Epithelial cell of prostate (primary cell): ENCODE measurements at places on chromosomes 1 and 21.

DNA sequence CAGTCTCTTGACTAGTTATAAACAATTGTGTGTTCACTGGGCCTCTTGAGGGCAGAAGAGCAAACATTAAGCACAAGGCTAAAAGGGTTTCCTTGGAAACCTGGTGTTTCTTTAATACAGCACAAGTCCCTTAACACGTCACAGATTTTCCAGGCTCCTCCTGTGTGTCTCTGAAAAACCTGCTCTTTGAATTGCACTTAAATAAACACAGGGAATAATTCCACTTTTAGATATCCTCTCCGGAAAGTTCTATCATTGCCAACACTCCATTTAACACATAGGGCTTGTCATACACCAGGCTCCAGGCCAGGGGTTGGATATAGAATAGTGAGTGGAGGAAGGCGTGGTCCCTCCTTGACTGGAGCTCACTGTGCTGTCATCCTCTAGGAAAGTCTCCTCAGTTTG is 442.6 kb downstream of the DSCAM start:
- peak; percentile 12 for DNase-seq

- no peak for DNase-seq
Observed at GRCh38 chr1:181445436-181445835, 37.9 kb upstream of the CACNA1E start.

- DNase-seq = no peak
Observed at GRCh38 chr1:9557624-9558023, 18.4 kb downstream of the SLC25A33 start.

GRCh38 chr1:70947835-70948234 is 99.8 kb downstream of the PTGER3 start:
- no peak for DNase-seq

DNA sequence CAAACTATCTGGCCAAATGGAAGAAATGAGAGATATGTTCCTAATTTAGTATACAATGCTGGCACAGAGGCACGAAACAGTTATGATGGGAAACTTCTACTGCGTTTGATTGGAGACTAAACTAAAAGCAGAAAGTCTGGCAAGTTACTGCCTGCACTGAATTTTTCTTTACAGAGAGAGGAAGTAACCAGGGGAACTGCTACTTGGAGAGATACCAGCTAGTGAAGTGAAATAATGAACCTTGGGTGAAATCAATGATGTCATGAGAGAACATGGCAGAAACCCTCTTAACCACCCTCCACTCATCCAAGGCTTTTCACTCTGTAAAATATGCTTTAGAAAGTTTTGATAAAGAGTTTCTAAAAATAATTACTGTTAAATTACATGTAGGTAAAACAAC is 29.3 kb downstream of the NIBAN1 start:
- DNase-seq = no peak

DNA sequence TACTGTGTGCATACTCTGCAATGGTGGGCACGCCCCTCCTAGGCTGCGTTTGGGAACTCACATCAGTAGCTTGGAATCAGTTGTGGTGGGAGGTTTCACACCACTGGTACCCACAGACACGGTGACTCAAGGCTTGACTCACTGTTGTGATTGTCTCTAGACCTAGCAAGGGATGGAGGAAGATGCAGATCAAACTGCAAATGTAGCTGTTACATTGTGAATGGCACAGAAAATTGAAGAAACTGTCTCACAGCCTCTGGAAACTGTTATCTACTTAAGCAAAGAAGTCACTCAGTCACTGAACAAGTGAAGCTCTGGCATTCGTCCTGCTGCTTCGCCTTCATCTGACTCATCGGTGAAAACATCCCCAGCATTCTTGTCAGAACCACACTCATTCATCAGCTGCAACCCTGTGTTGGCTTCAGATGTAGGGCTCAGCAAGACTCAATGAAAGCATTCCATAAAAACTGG is 59.5 kb downstream of the POFUT2 start:
- DNase-seq = peak; percentile 63

DNA sequence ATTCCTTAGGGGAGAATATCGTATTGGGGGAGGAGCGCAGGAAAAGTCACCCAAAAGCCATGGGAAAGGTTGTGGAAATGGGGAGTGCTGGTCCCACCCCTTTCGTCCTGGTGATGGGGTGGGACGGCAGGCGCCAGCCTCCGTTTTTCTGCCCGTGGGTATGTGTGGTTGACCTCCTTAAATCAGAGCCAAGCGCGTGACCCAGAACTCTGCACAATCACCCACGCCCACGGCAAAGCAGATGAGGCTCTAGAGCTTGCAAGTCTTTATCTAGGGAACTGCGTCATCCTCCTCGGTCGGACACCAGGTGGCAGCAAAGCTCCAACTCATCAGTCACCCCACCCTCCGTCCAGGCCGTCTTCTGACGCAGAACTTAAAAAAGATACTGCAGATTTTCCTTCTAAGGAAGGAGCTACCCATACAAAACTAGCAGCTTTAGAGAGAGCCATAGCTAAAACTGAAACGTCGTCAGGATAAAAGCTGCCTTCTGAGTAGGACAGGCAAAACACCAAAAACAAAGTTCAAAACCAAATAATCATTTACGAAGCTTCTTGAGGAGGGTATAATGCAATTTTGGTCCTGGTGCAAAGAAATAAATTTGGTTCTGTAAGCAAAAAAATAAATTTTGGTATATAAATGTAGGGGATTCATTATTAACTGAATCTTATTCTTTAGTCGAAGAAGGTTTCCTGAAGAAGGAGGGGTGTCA is 62.0 kb downstream of the TBX19 start:
- DNase-seq = peak; percentile 24

DNA sequence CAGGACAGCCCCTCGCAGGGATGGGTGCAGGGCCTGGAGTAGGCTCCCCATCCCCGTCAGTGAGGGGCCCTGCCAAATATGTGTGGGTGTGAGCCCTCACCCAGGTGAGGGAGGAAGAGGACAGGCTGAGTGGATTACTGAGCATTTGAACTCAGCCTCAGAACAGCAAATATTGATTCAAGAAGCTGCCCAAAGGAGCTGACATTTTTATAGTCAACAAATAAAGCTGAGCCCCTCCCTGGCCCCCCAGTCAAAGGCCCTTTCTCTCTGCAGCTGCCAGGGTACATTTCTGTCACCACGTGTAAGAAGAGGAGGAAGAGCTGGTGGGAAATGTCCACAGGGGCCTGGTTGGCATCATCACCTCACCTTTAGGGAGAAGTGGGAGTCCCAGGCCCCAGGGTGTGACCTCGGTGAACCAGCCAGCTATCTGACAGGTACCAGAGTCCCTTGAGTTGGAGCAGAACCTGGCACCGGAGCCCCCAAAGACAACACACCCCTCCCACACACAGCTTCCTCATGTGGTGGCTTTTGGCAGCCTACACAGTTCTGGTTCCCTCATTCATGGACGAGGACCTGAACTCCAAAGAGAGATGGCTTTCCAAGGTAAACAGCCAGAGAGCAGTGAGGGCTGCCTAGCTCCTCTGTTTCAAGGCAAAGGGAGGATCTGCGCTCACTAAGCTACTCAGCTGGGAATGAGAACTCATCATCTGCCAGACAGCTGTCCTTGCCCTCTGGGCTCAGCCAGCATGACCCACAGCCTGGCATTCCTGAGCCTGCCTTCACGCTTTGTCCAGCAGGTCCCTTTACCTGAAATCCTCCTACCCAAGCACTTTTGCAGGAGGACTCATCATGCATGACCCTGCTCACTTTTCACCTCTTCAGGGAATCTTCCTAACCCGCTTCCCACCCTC is 43.0 kb upstream of the TENT5C start:
- DNase-seq = no peak

DNA sequence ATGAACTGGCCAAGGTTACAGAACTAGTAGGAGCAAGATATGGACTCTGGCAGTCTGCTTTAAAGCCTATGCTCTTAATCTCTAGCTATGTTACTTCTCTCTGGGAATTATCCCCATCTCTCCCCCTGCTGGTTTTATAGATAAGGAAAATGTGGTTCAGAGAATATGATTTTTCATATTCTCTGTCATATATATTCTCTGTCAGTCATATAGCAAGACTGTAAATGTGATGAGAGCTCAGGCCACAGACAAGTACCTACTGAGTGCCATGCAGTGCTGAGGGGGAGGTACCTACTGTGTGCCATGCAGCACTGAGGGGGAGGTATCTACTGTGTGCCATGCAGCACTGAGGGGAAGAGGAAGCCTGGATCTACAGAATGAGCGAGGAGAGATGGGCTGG is 220.3 kb upstream of the FGGY start:
- no peak for DNase-seq

GRCh38 chr1:31605908-31606427 is 11.5 kb upstream of the HCRTR1 start:
- peak; percentile 24 for DNase-seq

DNA sequence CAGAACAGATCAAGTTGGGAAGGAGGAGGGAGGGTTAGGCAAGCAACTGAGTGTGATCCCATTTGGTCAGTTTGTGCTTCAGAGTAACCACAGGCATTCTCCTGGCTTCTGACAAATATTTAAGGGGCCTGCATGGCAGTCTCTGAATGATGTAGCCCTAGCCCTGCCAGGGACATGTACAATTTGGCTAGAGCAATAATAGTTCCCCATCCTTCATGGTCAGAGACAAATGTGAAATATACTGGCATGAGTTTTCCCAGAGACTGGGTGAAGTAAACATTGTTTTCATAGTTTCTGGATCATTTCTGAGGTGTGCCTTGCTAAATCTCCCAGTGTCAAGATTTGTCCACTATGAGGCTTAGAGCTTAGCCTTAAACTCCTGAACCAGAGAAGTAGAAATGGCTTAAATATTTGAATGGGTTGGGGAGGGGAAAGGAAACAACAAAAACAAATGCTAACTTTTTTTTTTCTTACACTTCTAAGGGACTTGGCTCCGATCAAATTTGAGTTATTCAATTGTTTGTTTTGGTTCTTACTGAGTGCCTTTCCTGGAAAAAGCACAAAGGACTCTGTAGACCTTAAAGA is 42.0 kb upstream of the UBE2U start:
- no peak for DNase-seq

DNA sequence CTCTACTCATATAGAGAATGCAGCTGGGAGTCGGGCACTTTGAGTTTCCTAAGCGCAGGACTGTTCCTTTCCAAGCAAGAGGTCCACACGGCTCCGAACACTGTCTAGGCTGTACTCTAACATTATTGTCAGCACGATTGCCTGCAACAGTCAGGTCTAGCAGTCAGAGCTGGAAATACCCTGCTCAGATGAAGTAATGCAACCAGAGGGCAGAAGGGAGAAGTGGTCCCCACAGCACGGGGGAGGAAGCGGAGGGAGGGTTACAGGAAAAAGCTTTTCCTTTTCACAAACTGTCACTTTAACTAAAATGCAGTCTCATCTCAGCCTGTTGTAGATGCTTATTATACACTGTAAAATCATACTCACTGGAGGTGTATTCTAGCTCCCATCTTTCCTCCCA is 98.9 kb upstream of the SLC44A3 start:
- no peak for DNase-seq

GRCh38 chr1:41538741-41539417 is 54.4 kb upstream of the EDN2 start:
- no peak for DNase-seq

GRCh38 chr1:245578308-245578707 is 423.5 kb downstream of the KIF26B start:
- DNase-seq = no peak

GRCh38 chr1:11484321-11484655 is 5.3 kb downstream of the DISP3 start:
- DNase-seq = no peak

- no peak for DNase-seq
Observed at GRCh38 chr1:29629401-29629800, 393.1 kb downstream of the PTPRU start.

GRCh38 chr1:235253219-235253962 is 74.6 kb downstream of the ARID4B start:
- no peak for DNase-seq
